Right ventricle myocardium superior (tissue), 1 donor: ENCODE measurements at places on chromosomes 5 and 9.

- DNase-seq = no peak
Measured at GRCh38 chr9:123418052-123418430, 62.0 kb downstream of the CRB2 start.

- DNase-seq = no peak
Measured at GRCh38 chr5:88658886-88659285, 224.1 kb downstream of the MEF2C start.

GRCh38 chr9:77131399-77131798 lies 45.9 kb upstream of the VPS13A start:
- DNase-seq = no peak

GRCh38 chr9:104556830-104557634 lies 11.9 kb upstream of the OR13C8 start:
- no peak for DNase-seq

DNA sequence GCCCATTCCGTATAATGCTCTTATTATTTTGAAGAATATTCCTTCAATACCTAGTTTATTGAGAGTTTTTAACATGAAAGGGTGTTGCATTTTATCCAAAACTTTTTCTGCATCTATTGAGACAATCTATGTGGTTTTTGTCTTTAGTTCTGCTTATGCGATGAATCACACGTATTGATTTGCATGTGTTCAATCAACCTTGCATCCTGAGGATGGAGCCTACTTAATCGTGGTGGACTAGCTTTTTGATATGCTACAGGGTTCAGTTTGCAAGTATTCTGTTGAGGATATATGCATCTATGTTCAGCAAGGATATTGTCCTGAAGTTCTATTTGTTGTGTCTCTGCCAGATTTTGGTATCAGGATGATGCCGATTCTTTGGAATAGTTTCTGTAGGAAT lies 1070.3 kb upstream of the CDH18 start:
- no peak for DNase-seq

DNA sequence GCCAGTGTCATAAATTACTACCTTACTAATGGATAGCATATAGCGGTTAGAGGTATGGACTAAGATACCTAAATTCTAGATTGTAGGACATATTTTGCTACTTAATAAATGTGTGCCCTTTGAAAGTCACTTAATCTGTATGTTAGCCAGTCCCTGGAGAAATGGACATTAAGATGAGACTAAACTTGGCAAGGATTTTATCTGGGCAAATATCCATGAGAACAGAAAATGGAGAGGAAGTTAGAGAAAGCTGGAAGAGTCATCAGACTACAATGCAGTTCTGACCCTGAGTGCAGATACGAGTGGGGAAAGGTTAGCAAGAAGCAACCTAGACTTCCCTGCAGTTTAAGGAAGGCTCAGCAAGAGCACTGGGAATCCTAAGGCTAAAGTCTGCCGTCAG lies 33.0 kb downstream of the TBCA start:
- DNase-seq = no peak

- DNase-seq = no peak
Measured at GRCh38 chr5:359301-359897, 37.9 kb downstream of the AHRR start.
